NCI-H446 (cell line): ENCODE measurements at places on chromosomes 13 and 19.

- DNase-seq: no peak
Measured at GRCh38 chr13:74866101-74866500, 615.9 kb downstream of the TBC1D4 start.

GRCh38 chr19:40253611-40254092 is 27.2 kb upstream of the CCNP start:
- no peak for DNase-seq

DNA sequence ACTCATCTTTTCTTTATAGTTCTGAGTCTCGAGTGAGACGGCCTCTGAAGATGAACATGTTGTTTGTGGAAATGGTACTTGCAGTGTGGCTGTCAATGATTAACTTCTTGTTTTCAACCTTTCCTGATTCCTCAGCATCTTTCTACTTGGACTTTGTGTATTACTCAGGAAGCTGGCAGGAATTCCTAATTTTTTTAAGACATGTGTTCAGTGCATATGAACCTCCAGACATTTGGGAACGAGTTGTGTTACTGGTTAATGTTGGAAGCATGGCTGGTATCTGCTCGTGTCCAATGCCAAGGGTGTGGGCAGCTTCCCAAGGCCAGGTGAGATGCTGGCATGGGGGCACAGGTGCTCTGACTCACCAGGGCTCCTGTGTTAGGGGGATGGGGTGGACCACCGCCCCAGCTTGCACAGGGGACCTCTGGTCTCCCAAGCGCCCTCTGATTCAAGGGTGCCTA is 61.1 kb upstream of the MCF2L start:
- no peak for DNase-seq

DNA sequence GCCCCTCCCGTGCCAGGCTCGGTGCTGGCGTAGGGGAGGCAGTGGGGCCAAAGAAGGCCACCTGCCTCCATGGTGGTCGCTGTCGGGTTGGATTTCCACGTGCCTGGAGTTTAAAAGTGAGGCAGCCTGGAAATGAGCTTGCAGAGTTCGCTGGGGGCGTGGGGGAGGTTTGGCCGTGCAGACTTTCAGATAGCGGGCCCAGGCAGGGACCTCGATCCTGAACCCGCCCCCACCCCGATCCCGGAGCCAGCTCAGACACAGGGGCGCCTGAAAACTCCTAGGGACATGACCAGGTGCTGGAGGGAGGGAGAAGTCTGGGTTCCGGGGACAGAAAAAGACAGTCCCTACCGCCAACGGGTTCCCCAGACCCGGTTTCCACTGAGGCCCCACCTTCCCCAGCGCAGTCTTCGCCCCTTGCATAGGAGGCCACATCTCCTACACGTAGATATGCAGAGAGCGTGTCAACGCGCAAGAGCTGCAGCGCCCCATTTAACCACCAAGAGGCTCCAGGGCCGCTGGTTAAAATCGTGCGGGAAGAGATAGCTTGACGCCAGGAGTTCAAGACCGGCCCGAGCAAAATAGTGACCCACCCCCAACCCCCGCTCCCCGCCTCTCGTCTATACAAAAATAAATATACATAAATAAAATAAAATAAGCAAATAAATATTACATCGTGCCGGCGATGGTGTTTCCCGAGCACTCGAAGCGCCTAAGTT is 8.5 kb downstream of the CCDC8 start:
- DNase-seq: no peak

- no peak for DNase-seq
Measured at GRCh38 chr13:59842507-59842906, 321.2 kb downstream of the DIAPH3 start.

GRCh38 chr19:2291185-2291751 is 9.3 kb upstream of the PEAK3 start:
- no peak for DNase-seq

GRCh38 chr13:114067381-114067885 is 65.0 kb downstream of the RASA3 start:
- DNase-seq: no peak

GRCh38 chr19:45295873-45296272 is 26.8 kb downstream of the CKM start:
- no peak for DNase-seq

DNA sequence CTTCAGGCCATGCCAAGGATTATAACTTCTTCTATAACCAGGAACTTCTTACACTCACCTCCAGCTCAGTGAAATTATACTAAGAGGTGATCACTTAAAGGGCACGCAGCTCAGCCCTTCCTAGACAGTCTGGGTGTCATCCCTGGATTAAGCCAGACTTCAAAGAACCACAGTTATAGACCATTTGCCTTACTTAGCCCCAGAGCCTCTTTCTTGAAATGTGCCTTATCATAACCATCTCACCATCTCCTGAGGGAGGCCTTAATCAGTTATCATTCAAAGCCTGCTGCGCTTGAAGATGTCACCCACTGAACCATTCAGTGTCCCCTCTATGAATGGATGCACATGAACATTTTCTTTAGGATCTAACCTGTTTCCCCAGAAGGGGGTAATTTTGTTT is 10.1 kb upstream of the DHRS12 start:
- DNase-seq: no peak

GRCh38 chr13:19088416-19088815 is 93.2 kb downstream of the TUBA3C start:
- no peak for DNase-seq

DNA sequence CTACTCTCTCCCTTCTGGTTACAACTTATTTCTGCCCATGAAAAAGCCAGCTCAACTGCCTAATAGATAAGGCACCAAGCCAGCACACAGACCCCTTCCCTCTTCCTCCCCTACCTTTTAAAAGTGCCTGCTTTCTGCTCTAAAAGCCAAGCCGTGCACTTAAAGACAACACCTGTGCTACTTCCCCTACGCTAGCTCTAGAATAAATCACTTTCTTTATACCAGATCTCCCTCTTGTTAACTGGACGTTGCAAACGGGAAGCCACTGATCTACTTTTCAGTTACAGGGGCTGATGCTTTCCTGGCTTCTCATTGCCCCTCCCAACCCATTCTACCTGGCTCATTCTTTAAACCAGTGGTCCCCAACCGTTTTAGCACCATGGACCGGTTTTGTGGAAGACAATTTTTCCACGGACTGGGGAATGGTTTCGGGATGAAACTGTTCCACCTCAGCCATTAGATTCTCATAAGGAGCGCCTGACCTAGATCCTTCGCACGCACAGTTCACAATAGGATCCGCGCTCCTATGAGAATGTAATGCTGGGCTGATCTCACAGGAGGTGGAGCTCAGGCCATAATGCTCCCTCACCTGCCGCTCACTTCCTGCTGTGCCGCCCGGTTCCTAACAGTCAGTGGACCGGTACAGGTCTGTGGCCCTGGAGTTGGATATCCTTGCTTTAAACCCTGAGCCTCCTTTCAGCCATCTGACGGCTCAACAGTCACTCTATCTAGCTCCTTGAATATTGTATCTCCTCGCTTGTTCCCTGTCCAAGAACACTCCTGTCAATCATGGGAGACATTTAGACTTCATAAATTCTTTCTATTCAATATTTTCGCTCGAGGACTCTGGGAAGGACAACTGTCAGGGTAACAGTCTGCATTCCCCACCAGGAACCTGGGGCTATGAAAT is 841 bp upstream of the ZNF223 start:
- DNase-seq: no peak

GRCh38 chr19:33249740-33250366 is 24.2 kb upstream of the SLC7A10 start:
- DNase-seq: no peak

DNA sequence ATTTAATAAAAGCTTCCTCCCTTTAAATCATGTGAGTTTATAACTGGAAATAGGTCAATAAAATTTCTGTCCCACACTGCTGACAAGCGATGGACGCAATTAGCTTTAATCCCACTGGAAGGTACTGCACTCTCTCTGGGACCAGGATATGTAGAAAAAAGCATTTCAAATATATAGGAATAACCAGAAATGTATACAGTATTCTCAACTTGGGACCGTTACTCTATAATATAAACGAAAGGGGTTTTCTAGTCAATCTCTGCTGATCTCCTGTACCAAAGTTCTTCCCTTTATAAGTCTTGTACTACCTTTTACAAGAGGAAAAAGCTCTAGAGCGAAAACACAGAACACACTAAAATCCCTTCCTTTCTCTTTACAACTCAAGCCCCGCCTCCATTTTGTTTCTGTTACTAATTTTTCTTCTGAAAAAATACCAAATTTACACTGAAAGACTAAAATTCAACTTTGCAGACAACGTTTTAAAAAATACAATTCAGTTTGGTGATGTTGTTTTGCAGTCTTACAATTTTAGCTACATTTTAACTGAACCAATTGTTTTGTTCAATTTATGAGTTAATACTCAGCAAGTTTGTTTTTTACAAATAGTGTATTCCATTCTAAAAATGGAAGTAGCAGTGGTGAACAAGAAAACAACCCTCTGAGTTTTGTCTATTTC is 1.7 kb upstream of the USPL1 start:
- DNase-seq: no peak

DNA sequence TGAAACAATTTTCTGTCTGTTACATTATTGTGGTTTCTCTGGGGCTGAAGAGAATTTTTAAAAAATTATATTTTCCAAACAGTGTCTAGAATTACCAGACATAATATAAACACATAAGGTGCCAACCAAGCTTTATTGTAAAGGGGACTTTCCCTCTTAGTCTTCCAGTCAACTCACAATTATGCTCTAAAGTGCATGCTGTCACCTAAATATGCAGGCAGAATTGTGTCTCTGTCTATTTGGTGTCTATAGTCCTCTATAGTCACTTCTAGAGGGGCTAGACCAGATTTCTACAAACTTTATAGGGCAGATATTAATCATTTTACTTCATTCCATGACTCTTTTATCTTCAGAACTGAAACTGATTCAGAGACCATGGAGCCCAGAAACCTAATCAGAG is 12.8 kb downstream of the ZNF254 start:
- DNase-seq: no peak

GRCh38 chr13:21176982-21177284 is 475 bp downstream of the MRPL57 start:
- no peak for DNase-seq

DNA sequence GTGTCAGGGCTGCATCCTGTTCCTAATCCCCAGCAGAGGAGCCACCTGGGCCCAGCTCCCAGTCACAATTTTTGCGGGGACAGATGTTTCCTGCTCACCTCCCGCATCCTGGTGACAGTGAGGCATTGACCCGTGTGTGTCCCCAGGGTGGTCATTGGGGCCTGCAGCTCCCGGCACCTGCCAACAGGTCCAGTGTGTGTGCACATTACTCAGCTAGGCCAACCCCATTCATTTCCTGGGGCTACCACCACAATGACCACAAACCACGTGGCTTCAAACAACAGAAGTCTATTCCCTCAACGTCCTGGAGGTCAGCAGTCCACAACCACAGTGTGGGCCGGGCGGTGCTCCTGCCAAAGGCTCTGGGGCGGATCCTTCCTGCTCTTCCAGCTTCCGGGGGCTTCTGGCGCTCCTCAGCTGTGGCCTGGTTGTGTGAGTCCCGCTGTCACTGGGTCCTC is 11.9 kb upstream of the F2RL3 start:
- DNase-seq: no peak

DNA sequence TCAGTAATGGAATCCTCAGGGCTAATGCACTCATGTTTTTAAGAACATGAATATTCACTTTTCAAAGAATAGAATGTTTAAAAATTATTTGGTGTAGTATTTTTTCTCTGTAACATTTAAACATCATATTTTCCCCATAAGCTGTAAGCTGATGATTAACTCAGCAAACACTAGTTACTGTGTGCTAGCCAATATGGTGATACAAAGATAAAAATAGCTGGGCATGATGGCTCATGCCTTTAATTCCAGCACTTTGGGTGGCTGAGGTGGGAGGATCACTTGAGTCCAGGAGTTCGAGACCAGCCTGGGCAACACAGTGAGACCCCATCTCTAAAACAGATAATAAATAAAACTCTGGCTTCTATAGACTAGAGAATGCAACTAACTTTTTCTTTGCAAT is 13.2 kb downstream of the RNF17 start:
- DNase-seq: no peak

- DNase-seq: no peak
Measured at GRCh38 chr19:45216667-45217066, 28.5 kb downstream of the EXOC3L2 start.

GRCh38 chr19:41796362-41796761 is at the start of gene CEACAM3:
CEACAM3 (plus strand) TSS chr19:41796587; CDS start chr19:41796678, 91 bp downstream.
- no peak for DNase-seq

DNA sequence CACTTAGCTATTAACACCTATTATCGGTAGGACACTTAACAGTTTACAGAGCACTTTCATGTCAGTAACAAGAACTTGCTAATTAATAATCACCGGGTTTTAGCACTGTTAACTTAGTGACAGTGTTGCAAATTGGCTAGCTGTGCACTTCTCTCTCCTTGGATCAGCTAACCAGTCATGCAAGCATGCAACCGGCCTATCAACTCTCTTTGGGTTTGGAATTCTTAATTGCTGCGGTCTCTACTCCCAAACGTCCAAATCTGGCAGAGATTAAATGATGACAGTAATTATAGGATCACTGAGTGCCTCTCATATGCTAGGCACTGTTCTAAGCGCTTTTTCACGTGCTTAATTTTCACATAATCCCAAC is 1.2 kb downstream of the EPS15L1 start:
- DNase-seq: no peak

DNA sequence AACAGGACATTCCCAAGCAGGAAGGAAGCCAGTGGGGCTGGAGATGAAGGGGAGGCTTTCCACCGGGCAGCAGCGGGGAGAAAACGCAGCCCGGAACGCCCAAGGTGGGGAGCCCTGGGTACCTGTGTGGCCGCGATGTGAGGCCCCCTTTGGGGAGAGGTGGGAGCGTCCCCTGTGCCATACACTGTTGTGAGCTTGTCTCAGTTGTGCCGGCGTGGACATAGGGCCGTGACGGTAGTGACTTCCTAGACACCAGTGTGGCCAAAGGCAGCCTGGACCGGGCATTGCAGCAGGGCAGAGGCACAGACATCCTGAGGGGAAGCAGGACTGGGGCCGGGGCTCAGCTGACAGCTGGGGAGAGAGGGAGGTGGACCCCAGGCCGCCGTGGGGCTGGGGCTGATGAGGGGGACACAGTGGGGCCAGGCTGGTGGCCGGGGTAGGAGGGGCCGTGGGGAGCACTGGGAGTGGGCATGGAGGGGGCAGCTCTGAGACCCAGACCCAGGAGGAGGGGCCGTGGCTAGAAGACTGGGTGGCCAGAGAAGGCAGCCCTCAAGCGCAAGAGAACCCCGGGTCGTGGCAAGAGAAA is 38.5 kb upstream of the TFDP1 start:
- DNase-seq: no peak

DNA sequence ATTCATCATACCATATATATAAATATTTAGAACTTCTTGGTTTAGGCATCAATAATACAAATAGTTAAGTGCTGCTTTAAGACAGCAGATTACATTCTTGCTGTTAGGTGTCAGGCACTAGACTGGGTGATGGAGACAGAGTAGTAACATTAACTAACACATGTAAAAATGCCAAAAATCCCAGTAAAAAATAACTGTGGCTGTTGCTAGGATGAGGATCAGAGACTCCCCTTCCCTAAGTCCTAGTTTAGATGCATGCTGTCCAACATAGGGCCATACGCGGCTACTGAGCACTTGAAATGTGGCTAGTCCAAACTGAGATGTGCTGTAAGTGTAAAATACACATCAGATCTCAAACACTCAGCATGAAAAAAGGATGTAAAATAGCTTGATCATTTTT is 94.7 kb downstream of the CDADC1 start:
- no peak for DNase-seq

GRCh38 chr13:29125934-29126424 is 305.8 kb downstream of the MTUS2 start:
- DNase-seq: no peak

GRCh38 chr13:33323801-33324510 is 38.4 kb upstream of the STARD13 start:
- no peak for DNase-seq

- DNase-seq: no peak
Measured at GRCh38 chr13:113901231-113901630, 37.4 kb upstream of the GAS6 start.

GRCh38 chr13:28530729-28531076 is 35.8 kb upstream of the FLT1 start:
- DNase-seq: no peak
